Inflammatory macrophage treated with lipopolysaccharide for 4 hours (primary cell): ENCODE measurements at places on chromosomes 6 and 20.

- DNase-seq: peak; percentile 43
These were observed 14.8 kb downstream of the FAXC start for GRCh38 chr6:99334526-99335127.

DNA sequence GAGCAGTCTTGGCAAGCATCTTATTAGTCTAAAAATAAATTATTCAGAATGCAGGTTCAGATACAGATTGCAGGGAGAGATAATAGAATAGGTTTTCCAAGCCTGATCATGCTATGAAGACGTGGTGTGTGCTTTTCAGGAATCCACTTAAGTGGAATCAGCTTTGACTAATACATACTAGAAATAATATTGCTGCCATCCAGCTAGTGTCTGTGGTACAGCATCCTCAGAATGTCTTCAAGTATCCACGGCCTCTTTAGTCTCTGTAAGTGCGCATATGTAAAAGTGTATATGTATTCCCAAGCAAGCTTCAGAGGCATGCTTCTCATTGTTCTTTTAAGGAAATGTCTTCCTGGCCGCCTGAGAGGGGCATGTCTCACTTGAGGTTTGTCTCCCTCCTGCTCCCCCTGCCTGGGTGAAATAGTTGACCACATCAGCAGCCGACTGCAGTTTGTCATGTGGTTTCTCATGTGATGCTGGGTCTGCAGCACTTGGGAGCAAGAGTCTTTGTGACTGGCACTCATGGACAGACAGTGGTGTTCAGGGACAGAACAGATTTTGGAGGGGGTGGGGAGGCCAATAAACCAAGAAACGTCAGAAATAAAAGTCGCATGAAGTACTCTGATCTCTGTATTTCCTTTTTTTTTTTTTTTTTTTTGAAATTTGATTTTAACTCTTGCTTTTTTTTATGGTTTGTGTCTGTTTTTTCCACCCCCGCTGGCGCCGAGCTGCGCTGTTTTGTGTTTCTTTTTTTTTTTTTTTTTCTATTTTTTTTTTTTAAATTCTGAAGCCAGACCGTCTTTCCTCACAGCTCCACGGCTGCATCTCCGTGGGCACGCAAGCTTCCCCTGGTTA lies 150.8 kb downstream of the PRL start:
- no peak for DNase-seq

- no peak for DNase-seq
These were observed 5.0 kb upstream of the MPC1 start for GRCh38 chr6:166387642-166388289.

DNA sequence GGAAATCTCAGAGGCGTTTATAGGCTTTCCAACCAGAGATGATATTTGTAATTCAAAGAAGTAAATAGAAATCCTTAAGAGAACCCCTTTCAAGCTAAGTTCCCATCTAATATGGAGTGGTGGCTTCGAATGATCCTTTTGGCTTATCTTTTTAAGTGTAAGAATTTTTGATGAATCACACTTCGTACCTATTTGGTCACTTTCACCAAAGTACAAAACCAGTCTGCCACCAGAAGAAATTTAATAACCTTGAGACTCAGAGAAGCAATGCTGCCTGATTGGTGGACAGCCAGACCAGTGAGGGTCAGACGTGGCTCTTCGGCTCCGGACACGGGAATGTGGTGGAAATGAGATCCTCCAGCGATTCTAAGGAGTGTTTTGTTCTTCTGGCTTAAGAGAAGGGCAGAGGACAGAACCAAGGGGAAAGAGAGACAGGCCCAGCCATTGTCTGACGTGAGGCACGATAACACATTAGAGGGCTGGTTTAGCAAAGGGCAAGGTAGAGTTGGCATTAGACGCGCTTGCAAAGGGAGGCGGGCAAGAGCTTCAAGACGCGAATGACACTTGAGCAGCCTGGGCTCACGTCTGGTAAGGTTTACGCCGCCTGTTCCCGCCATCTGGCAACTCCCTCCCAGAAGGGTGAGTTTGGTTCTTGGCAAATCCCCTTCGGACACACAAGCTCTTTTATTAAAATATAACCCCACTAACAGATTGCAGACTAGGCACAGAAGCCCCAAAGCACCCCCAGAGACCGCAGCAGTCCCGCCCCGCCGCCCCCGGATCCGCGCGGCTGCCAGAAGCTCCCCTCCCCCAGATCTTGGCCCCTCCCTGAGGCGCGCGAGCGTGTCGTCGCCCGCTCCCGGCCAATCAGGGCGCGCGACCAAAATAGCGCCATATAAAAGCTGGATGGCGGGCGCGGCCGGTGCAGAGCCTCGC lies 50.0 kb upstream of the EZR start:
- DNase-seq: no peak

- DNase-seq: no peak
These were observed 55.6 kb downstream of the FILIP1 start for GRCh38 chr6:75438013-75438431.

- DNase-seq: no peak
These were observed 233.6 kb upstream of the MAP3K7 start for GRCh38 chr6:90820436-90820835.

DNA sequence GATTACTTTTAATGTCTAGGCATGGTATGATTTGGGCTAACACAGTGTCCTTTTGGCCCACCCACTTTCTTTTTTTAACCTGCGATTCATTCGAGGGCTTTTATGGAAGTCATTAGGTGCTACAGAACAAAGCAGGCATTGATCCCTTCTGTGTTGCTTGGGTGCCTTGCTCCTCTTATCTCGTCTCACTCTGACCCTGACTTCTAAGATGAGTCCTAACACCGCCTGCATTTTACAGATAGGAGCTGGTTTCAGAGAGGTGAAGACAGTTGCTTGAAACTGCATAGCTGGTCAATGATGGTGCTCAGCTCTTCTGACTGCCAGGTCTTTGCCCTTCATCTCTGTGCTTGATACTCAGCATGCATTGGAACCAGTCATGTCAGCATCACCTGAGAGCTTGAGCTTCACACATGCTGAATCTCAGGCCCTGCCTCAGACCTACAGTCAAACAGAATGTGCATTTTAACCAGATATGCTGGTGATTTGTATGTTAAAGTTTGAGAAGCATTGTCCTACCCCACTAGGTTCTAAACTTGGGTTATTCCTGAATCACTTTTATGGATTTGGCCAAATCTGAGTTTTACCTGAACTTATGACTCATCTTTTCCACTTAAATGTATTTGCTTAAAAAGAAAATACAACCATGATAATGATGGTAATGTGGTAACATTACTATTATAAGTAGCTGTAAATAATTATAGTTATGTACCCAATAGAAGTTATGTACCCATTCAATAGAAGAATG lies 142.3 kb downstream of the PLCB4 start:
- no peak for DNase-seq

DNA sequence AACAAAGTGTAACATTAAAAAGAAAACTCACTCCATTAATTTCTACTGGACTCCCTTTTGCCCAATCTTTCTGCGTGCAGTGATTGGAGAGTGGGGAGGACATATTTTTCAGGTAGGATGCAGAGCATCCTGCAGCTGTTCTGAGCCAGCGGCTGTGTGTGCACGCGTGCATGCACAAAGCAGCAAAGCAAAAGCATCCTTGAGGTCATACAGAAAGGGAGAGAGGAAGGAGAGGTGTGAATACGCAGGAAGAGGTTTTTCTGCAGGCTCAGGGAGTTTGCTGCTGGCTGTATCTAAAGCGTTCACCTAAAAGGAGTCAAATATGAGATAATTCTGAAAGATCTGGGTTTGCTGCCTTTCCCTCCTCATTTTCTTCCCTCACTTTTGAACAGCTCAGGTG lies 108.4 kb downstream of the HUS1B start:
- no peak for DNase-seq

DNA sequence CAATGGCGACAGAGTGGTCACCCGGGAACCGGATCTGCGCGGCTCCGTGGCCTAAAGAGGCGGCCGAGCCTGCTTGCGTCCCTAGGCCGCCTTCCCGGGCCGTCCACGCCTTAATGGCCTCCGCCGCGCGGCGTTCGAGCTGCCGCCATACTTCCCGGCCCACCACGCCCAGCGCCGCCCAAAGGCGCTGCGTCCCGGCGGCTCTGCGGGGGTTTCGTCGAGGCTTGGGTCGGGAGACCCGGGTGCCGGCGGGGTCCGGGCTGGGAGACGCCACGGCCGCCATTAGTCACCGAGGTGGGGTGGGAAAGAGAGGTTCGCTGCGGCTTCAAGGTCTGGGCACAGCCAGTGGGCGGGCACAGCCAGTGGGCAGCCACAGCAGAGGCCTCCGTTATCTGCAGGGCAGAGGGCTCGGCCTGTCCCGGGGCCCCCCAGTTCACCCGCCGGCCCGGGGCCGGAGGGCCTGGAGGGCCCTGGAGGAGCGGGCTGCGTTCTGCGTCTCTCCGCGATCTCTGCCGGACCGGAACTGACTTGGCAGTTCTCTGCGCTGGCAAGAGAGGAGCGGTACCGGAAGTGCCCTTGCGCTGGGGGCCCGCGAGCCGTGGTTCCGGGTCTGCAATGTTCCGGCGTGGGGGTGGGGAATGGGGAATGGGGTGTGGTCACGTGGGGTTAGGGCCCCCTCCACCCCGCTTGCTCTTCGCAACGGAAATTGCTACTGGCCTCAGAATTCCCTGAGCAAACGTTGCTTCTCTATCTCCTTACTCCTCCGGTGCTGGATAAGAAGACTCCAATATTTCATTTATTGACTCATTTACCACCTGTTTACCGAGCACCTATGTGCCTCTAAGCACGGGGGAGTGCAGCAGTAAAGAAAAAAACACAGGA lies 82.3 kb downstream of the CNBD2 start:
- peak; percentile 86 for DNase-seq

DNA sequence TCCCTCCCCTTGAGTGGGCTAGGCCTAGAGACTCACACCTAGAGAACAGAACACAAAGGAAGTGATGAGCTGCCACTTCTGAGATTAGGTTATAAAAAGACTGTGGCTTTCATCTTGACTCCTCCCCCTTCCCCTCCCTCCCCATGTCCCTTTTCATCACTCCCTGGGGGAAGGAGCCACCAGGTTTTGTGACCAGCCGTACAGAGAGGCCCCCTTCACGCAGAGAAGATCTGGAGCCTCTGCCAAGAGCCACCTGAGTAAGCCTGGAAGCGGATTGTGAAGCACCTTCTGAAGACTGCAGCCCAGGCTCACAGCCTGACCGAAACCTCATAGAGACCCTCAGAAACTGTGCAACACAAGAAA lies 118.4 kb upstream of the NXT1 start:
- no peak for DNase-seq

GRCh38 chr6:30683183-30683979 lies 3.1 kb downstream of the PPP1R18 start:
- peak; percentile 58 for DNase-seq

GRCh38 chr6:7489376-7489775 lies 52.1 kb upstream of the DSP start:
- no peak for DNase-seq

- DNase-seq: no peak
These were observed 5.4 kb downstream of the PPDPF start for GRCh38 chr20:63525971-63526370.
